Stimulated activated CD4-positive, alpha-beta T cell treated with anti-CD3 and anti-CD28 coated beads, TNF-alpha, amount 100 ng/mL, for 1 hour (primary cell): ENCODE measurements at places on chromosomes 6 and 20.

GRCh38 chr20:33296206-33296605 is 13.2 kb downstream of the BPIFB1 start:
- DNase-seq: no peak

DNA sequence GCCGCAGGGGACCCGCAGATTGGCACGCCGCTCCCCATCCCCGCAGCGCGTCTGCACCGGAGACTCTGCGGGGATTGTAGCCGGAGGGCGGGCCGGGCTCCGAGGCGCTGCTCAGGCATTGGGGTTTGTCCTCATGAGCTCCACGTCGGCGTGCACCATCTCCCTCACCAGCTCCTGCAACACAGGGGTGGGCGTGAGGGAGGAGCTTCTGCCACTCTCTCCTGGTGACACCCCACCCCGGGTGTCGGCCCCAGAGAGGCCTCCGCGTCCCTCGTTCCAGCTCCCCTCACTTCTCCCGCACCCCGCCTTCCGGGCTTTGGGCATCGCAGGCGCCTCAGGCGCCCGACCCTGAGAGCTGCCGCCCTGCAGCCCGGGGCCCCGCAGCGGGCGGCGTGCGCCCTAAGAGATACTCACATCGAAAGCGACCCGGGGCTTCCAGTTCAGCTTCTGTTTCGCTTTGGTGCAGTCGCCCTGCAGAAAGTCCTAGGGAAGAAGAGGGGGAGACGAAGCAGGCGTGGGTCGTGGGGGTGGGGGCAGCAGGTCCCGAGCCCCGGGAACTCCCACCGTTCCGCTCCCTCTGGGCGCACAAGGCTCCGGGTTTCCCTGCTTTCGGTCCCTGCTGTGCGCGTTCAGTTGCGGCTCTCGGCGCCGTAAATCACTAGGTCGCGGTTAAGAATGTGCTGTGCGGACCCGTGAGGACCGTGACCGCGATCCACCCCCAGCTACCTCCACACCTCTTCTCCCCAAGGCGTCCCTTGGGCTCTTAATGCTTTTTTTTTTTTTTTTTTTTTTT is 14.5 kb downstream of the FOXC1 start:
- DNase-seq: no peak

DNA sequence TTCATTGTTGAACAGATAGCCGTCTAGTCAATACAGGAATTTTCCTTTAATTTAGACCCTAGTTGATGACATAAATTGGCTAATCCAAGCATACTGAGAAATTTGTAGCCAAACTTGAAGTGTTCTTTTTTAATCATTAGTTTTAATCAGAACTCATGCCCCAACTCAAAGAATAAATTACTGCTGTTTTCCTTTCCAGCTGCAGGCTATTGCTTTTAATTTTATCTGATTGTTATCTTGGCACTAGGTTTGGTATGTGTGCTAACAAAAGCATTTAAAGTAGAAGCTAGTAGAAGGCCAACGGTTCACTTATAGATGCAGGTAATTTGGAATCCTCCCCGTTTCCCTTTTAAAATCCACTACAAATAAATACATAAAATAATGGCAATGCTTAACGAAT is 188.5 kb downstream of the CD109 start:
- DNase-seq: no peak

DNA sequence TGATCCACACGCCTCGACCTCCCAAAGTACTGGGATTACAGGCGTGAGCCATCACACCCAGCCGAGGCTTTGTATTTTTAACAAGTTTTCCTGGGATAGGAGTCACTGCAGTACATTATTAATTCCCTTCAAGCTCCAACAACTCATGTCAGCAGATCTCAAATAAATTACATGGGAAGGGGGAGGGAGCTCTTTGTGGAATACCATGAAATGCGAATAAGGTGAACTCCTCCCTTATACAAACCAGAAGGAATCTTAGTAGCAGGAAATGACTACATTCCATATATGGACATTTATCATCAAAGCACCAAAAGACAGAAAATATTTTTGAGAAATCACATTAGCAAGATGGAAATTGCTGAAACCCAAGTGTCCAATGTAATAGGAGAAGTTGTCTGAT is 2.9 kb downstream of the GSS start:
- no peak for DNase-seq

GRCh38 chr6:143679041-143679440 is 1.3 kb downstream of the PHACTR2 start:
- DNase-seq: no peak

DNA sequence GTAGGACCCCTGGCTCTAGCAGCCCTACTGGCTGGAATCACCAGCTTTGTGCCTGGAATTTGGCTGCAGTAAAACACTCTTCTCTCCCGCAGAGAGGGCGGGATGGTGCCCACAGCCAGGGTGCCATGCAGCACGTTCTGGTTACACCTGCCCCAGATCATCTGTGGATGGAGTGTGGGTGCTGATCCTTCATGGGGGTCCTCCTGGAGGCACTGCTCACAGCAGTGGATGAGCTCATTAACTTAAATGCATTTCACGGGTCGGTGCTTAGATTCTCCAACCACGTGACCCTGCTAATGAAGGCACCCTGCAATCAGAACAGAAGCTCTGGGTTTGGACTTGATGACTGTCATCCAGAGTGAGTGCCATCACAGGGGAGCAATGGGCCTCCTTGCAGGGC is 138.6 kb upstream of the AFDN start:
- DNase-seq: no peak

- DNase-seq: no peak
These were observed 478.9 kb downstream of the NKAIN2 start for GRCh38 chr6:124282541-124282940.

GRCh38 chr6:158322400-158322723 is 10.1 kb downstream of the TULP4 start:
- no peak for DNase-seq

DNA sequence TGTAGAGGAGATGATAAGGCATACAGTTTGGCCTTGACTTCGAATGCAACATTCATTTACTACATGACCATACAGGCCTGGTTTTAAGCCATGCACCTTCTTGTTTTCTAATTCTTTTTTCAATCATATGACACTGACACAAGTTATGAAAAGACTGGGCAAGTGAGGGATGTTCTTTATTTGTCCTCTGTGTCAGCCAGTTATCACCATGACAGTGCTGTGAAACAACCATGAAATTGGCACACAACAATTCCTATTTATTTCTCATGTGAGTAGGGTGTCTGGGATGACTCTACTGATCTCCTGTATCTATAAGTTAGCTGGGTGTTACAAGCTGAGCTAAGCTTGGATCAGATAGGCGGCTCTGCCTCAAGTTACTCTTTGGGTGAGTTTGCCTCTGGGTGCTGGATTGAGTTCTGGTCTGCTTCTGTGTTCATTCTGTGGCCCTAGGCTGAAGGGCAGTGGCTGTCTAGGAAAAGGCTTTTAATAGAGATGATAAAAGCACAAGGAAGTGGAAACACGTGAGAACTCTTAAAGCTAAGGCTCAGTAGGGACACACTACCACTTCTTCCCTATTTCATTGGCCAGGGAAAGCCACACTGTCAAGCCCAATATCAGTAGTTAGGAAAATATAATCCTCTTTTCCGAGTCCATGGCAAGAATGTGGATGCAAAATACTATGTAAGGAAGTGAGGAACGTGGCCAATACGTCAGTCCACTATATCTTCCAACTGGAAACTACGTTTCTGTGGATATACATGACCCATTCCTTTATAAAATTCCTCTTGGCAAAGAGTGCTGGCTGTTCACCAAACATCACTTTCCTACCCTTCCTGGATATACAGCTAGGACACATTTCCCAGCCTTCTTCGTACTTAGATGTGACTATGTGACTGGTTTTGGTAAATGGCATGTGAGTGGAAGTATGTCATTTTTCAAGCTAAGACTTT is 126.2 kb upstream of the RNF24 start:
- DNase-seq: no peak

DNA sequence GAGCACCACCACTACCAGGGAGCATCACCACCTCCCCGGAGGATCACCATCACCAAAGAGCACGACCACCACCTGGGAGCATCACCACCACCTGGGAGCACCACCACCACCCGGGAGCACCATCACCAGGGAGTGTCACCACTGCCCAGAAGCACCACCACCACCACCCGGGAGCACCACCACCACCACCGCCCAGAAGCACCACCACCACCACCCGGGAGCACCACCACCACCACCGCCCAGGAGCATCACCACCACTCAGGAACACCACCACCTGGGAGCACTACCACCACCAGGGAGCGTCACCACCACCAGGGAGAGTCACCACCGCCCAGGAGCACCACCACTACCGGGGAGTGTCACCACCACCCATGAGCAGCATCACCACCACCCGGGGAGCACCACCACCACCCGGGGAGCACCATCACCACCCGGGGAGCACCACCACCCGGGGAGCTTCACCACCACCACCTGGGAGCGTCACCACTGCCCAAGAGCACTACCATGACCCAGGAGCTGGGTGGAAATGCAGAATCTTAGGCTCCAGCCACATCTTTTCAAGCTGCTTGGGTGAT is 237.3 kb downstream of the SOD2 start:
- DNase-seq: no peak

- DNase-seq: no peak
These were observed 132.3 kb upstream of the BMP2 start for GRCh38 chr20:6635034-6635736.

- no peak for DNase-seq
These were observed 46.7 kb downstream of the FGD2 start for GRCh38 chr6:37052027-37052628.

DNA sequence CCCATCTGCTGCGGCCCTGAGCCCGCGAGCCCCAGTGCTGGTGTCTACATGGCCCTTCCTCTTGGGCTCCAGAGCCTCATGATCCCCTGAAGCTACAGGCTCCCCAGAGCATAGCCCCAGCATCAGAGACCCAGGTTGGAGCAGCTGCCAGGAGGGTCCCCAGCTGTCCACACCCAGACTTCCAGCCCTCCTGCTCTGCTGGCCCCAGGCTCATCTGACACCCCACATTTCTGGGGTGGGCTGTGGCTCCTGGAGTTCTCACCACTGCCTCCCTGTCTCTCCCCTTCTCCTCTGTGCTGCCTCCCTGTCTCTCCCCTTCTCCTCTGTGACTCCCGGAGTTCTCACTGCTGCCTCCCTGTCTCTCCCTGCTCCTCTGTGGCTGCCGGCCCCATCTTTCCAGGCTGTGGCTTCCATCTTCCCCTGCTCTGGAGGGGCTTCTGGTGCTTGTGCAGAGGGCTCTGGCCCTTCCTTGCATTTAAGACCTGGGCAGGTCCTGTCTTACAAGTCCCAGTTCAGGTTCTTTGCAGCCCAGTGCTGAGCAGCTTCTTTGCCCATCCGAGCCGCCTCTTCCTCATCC is 108.1 kb downstream of the ERMARD start:
- no peak for DNase-seq

DNA sequence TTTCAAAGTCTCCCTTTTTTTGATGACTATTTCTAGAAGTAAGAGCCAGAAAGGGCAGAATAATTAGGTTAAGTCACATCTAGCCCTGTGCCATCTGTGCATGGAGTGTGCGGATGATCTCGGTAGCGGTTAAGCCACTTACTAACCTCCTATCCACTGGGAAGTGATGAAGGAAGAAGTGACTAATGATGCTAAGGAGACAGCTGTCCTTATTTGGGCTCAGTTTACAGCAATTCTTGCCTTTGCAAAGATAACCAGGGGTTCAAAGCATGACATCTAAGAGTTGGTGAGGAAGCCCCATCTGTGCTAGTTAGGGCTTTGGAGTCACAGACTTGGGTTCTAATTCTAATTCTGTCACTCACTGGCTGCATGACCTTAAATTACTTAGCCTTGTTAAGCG is 62.4 kb upstream of the RREB1 start:
- no peak for DNase-seq

GRCh38 chr20:20956513-20956931 is 149.6 kb downstream of the LINC00237 start:
- DNase-seq: no peak

DNA sequence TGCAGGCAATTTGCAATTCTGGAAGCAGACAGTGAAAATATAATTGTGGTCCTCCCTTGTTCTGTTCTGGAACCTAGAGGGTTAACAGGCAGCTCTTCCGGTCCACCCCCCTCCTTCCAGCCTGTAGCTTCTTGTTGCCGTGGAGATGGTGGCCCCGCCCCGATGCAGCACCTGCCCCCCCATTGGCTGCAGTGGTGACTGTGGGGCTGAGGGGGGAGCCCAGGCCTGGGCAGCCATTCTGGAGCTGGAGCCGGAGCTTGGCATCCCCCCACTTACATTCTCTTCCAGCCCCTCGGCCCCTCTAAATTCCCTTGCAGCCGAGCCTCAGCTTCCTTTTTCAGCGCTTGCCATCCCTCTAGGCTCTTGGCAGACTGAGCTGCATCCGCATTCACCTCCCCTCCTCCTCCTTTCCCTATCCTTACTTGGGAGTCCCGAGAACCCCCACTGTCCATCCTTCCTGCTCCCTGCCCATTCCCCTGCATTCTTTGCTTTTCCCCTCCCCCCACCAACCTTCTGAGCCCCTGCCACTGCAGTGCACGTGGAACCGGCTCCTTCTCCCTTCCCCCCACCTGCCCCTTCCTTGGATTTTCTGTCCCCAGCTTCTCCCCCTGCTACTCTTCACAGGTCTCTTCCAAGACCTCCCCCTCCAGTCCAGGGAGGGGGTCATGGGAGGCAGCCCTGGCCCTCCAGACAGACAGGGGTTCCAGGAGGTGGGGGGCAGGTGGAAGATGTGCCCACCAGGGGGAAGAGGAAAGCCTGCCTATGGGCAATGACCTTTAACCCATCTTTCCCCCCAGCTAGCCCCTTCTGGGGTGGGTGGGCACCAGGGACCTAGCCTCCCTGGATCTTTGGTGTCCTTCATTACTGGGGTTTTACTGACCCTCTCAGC is 11.4 kb downstream of the SYNGAP1 start:
- no peak for DNase-seq

DNA sequence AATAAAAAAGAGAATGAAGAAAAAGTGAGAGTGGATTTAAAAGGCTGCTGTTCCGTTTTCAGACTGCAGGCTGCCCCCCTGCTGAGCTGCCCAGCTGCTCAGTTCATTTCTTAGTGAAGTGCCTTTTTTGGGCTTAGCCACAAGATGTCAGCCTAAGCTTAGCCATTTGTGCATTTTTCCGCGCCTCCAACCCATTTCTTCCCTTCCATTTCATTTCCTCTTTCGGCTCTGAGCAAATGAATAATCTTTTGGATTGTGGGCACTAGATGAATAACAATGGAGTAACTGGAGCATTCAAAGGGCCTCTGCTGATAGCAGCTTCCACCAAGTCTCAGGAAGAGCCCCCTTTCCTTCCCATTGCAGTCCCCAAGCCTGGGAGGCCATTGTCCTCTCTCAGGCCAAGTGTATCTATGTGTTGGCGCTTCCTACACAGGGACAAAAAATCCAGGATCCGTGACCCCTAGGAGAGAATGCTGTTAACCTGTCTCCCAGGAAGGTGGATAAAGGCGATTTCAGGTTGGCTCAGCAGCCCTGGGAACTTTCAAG is 83.5 kb upstream of the SPTLC3 start:
- no peak for DNase-seq

GRCh38 chr6:105991561-105992314 is 94.4 kb upstream of the PRDM1 start:
- DNase-seq: no peak

GRCh38 chr6:96923400-96923799 is 1.1 kb upstream of the KLHL32 start:
- no peak for DNase-seq

DNA sequence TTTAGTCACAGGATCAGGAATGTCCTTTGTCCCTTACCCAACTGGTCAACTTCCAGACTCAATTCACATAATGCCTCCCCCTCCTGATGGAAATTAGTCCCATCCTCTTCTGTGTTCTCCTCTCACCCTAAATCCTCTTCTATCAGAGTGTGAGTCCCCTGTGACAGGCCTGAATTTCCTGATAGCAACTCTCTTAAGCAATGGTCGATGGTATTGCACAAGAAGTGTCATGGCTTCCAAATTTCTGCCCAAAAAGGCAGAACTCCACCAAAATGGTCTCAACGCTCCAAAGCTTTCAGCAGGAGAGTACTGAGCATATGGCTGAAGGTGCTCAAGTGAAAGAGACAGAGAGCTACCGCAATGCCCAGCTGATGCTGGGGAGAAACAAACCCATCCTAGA is 2.4 kb downstream of the PREP start:
- no peak for DNase-seq
